NCI-H460 (cell line): ENCODE measurements at places on chromosomes 2 and 18.

DNA sequence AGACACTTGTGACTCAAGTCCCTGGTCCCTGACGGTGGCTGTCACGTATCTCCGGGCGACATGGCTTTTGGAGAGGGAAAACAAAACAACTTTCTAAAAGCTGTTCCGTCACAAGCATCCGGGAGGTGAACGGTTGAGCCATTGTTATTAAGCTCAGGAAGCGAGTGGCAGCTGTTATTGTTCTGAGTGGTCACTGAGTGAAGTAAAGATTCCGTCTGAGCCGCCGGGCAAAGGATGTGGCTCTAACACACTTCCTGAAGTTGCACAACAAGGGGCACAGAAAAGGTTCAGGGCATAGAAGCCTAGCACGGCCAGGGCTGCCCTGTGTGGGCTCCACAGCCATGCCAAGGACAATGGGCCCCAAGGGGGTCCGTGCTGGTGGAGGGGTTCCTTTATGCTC, 24.3 kb downstream of the INPP5D start:
- DNase-seq: no peak

- DNase-seq: no peak
Measured at GRCh38 chr18:48868468-48869466, 82.0 kb downstream of the SMAD7 start.

DNA sequence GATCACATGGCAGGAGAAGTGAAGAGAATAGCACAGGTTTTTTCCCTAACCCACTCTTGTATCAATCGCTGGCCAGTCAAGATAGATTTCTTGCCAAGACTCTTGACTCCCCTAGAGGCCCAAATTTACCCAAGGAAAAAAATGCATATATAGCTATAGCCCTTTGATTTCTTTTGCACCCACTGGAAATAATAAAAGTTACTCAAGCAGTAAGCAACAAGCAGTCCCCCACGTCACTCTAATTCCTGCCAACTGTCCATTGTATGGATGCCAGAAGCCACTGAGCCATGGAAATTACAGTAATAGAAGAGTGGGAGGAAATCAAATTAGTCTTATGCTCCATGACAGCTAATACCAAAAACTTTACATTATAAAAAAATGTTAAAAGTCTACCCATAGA, 125.3 kb upstream of the SLC39A10 start:
- no peak for DNase-seq

GRCh38 chr2:53787614-53788289, 908 bp downstream of the ERLEC1 start:
- peak; percentile 6 for DNase-seq

DNA sequence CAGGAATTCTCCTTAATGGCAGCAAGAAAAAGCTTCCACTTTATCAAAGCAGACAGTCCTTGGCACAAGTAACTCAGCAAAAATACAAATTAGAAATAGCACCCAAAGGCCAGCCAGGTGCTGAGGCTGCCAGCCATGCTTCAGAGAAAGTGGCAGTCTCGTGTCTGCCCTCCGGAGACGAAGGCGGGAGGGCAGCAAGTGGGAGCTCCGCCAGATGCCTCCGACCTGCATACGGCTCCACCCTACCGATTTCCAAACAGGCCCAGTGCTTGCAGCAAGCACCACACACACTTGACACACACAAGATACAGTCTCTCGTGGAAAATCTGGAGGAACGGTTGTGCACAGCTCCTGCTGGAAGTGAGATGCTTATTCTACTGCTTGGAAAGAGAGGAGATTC, 134.9 kb upstream of the REV1 start:
- DNase-seq: no peak

- no peak for DNase-seq
Measured at GRCh38 chr2:209933499-209934483, 68.6 kb upstream of the RPE start.

DNA sequence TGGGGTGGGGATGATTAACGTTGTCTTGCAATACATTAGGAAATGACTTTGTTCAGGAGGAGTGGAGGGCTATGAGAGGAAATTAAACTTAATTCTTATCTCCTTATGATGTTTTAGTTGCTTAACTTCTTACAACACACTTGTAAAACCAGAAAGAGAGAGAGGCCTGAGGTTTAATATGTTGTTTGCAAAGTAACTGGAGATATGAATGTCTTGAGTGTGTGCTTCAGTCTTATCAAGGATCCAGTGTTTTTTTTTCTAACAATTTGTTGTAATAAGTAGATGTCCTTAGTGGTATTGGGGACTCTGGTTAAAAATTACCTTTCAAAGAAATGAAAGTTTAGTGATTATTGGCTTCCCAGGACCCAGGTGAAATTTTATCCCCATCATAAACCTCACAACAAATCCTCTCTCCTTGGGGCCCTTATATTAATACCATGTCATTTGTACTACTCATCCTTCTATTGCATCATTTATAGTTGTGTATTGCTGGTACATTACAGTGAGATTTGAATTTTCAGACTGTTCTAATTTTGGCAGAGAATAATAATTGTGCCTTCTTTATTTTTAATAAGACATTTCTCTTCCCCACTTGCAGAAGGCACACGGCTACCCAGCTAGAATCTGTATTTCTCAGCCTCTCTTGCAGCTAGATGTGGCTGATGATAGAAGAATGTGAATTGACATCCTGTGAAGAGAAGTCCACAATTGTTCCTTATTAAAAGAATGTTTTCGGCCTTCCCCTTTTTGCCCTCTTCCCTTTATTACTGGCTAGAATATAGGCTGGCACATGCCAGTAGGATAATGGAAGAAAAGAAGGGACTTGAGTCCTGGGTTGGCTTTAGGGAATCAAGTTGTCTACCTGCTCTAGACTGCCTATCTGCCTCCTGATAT, 91.9 kb upstream of the CXCR4 start:
- no peak for DNase-seq

DNA sequence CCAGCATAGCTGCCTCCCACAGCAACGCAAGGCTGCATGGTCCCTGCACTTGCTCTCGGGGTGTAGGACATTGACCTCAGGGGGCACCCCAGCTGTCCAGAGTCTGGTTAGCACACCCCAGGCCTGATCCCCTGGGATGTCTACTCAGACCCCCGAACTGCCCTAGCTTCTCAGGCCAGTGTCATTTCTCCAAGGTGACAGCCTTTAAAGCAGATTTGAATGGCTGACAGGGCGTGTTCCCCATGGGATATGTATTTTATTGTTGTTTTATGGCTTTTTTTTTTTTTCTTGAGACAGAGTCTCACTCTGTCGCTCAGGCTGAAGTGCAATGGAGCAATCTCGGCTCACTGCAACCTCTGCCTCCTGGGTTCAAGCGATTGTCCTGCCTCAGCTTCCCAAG, 40.8 kb upstream of the PTMA start:
- DNase-seq: no peak

DNA sequence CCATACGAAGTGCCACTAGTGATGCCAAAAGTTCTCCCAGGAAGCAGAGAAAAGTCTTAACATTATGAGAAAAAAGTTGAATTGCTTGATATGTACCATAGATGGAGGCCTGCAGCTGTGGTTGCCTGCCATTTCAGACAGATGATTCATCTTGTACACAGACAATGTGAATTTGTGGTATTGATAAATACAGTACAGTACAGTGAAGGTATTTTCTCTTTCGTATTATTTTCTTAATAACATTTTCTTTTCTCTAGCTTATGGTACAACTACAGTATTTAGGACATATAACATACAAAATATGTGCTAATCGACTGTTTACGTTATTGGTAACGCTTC, 33.6 kb upstream of the VWC2L start:
- DNase-seq: no peak

DNA sequence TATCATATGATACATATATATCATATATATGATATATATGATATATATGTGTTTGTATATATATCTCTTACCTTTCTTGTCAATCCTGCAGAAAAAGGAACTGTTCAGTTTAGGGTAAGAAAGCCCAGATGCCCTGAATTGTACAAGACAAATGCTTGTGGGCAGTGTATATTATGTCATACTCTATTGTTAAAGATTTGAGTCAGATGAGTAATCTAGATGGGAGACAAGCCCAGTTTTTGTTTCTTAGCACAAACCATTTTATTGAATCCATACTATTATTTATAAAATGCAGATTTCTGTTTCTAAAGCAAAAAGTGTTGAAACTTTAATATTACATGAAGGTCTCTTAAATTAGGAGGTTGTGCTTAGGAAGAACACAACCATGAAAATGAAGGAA, 90.6 kb downstream of the VRK2 start:
- DNase-seq: no peak

- DNase-seq: no peak
Measured at GRCh38 chr18:47872426-47872825, 58.0 kb downstream of the SMAD2 start.

GRCh38 chr2:128420776-128421175, 102.1 kb upstream of the HS6ST1 start:
- no peak for DNase-seq

GRCh38 chr2:13550285-13551231, 833.8 kb downstream of the TRIB2 start:
- DNase-seq: peak; percentile 56
